T follicular helper cell (primary cell): ENCODE measurements at places on chromosomes 7 and 10.
A peak's percentile ranks its signal among the peaks of the same experiment; 100 is the strongest.

GRCh38 chr7:98105942-98106544 lies 619 bp upstream of the LMTK2 start:
- no peak for DNase-seq

DNA sequence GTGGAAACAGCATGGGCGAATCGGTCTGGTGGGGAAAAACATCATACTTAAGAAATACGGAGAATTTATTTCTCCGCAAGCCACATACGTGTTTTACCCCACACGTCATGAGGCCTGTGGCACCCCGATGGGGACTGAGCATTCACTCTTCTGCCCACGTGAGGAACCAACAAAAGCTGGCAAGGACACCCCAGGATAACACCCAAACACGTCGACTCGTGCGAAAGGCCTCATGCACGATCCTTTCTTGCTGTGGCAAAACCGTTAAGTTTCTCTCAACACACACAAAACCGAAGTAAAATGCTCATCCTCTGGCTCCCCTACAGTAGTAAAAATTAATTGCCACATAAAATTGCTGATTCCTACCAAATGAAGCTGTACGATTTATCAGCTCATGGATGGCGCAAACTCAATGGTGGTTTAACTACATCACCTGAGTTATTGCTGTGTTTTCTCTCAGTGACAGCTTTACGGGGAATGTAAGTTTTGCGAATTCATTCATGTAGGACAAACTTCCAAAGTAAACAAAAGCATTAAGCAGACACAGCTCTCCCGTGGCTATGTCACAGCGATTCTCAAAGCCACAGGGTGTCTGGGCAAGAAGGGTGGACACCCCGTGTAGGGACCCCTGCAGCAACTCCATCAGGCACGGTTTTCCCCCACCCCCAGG lies 97.0 kb downstream of the CTBP2 start:
- no peak for DNase-seq

GRCh38 chr10:4343091-4343490 lies 482.9 kb upstream of the AKR1E2 start:
- DNase-seq = no peak

DNA sequence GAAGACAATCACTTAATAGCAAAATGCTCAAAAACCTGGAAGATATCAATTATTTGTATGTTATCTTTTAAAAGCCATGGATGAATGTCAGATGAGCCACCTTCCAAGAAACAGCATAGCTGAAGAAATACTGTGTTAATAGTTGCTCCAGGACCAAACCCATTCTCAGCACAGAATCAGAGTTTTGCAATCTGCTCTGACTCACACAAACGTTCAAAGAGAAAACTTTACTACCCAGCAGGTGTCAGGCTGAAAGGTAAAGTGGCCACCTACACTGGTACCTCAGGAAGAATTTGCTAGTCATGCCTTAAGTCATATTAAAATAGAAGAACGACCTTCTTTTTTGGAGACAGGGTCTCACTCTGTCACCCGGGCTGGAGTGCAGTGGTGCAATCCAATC lies 526.5 kb downstream of the PARD3 start:
- DNase-seq = no peak

DNA sequence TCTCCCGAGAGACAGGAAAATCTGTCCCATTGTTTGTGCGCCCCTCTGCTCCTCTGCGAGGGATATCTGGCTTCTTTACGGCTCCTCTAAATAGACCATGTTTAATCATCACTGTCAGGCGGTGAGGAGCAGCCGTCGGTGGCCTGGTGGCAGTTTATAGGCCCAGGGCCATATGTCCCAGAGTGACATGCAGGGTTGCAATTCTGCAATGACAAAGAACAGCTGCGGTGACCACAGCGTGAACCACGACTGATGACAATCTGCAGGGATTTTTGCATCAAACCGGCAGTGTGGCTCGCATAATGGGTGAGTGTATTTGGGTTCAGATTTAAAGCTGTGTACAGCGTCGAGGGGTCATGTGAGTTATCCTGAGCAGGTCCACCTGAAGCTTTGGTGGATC lies 41.5 kb downstream of the GATA3 start:
- no peak for DNase-seq

- no peak for DNase-seq
Observed at GRCh38 chr7:32115831-32116230, 45.6 kb upstream of the PDE1C start.

DNA sequence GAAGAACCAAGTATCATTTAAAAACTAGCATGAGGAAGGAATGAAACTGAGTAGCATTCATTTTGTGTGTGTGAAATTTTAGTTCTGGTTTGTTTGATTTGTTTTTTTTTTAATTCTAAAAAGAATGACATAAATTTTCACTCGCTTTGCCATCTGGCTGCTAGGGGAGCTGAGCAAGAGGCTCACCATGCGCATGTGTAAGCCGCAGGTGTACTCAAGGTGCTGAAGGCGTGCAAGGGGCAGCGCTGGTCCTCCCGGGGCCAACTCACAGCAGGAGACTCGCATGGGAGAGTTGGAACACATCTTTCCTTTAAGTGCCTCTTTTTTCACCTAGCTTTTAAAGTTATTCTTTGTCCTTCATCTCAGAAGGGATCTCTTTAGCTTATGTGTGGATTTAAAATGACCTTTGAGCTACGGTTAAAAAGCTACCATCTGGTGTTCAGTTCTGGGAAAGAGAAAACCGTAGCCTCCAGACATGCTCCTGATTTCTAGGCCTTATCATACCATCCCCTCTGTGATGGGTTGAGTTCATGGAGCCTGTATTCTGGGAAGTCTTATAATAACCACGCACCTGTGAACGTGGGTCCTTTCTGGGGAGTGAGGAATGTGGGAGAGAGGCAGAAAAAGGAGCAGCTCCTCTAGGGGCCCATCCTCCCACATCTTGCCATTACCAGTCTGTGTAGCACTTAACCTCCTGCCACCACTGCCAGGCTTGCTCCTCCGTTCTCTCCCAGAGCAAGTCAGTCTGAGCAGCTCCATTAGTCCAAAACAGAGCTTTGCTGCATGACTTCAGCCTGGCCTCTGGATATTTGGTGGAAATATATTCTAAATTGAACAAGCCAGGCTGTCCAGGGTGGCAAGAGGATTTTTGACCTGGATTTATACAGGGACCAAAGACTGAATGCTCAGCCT lies 61.9 kb downstream of the KLHDC10 start:
- DNase-seq = no peak

GRCh38 chr10:14798636-14799035 lies 23.9 kb upstream of the FAM107B start:
- no peak for DNase-seq

GRCh38 chr7:7706556-7707172 lies 11.7 kb downstream of the RPA3 start:
- DNase-seq = no peak

DNA sequence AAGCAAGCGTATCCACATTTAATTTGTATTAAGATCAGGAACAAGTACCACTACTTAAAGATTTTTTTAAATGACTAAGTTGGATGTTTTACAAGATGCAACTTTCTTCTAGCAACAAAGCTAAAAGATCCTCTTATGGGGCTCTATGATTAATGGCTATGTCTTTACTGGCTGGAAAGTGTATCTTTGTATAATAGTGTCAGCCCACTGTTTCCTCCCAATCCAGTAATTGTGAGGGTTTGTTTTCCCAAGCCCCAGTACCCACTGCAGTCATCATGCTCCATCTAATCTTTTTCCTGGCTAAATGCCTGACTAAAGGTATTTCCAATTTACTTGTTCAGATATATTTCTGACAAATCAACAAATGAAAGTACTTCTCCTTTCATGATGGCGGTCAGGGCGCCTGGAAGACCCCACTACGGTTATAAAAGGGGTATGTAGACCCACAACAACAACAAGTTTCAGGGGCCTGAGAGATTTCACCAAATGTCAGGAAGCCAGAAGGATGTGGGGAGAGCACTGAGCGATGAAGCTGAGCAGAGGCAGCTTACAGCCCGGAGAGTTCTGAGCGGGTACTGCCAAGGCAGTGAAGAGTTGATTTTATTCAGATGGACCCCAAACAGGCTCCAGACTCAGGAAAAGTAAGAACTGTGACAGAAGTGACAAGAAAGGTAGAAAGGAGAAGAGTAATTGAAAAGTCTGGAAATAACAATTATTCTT lies 222.6 kb upstream of the KLF14 start:
- DNase-seq = no peak

GRCh38 chr10:21720090-21720489 lies 186.1 kb downstream of the MLLT10 start:
- no peak for DNase-seq

DNA sequence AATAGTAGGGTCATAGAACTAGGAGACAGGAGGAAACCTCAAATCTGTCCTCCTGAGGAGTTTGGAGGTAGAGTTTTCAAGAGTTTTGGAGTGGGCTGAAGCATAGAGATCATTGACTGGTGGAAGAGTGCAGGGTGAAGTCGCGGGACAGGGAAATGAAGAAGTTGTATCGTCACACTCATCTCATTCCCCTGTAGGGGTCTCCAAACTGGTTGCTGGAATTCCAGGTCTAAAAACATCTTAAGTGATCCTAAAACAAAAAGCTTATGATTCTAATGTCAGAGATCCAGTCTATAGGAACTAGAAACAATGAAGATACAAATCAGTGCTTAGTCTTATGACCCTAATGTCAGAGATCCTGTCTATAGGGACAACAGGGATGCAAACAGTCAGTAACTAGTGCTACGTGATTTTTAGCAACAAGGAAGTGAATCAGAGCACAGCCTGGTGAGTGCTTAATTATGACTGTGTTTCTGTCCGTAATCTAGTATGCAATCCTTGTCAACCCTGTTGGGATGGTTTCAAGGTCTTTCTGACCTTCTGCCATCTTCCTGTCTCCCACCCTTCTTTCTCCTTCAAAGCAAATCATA lies 139.4 kb downstream of the SKIDA1 start:
- no peak for DNase-seq

DNA sequence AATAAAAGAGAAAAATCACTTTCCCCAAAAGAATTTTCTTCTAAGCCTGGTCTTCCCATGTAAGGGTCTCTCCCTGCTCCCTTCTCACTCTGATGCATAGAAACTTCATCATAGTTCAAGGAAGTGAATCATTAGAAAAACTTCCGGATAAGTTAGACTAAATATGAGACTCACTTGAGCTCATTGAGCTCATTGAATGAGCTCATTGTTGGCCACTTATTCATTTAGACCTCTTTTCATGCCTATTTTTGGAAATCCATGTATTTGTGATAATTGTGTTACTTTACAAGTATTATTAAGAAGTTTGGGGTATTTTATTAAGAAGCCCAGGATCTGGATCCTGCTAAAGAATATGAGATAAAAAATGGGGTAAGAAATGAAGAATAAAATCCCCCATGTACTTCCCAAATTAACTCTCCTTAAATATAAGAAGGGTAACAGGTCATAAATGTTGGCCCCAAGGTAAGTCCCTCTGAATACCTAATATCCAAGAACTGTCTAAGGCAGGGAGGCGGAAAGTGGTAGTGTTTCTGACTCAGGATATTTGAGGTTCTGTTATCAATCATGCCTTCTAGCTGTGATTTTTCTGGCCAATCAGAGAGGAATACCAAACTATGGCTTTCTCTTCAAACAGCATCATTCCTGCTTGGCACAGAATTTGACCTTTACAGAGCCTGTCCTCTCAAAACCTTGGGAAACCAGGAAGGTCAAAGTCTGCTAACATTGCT lies 236.5 kb upstream of the PTN start:
- DNase-seq = no peak

- DNase-seq = peak; percentile 55
Observed at GRCh38 chr10:11685787-11686218, 56.4 kb upstream of the ECHDC3 start.

DNA sequence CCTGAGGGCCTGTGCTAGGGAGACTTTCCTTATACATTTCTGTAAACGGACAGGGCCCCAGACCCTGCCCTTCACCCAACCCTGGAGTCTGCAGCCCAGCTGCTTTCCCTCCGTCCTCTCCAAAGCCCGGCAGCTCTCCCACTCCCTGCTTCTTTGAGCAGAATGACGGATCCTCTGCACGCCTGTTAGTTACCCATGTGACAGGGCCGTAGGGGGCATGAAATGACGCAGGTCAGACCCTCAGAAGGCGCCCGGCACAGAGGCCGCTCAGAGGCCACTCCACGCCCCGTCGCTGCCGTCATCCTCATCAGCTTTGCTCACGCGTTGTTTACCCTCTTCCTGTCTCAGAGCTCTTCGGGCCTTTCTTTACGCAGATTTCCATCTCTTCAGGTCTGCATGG lies 60.2 kb upstream of the MKRN1 start:
- no peak for DNase-seq

- no peak for DNase-seq
Observed at GRCh38 chr7:99788554-99788953, 4.6 kb upstream of the CYP3A4 start.

GRCh38 chr10:69807696-69808095 lies 6.0 kb downstream of the COL13A1 start:
- no peak for DNase-seq

DNA sequence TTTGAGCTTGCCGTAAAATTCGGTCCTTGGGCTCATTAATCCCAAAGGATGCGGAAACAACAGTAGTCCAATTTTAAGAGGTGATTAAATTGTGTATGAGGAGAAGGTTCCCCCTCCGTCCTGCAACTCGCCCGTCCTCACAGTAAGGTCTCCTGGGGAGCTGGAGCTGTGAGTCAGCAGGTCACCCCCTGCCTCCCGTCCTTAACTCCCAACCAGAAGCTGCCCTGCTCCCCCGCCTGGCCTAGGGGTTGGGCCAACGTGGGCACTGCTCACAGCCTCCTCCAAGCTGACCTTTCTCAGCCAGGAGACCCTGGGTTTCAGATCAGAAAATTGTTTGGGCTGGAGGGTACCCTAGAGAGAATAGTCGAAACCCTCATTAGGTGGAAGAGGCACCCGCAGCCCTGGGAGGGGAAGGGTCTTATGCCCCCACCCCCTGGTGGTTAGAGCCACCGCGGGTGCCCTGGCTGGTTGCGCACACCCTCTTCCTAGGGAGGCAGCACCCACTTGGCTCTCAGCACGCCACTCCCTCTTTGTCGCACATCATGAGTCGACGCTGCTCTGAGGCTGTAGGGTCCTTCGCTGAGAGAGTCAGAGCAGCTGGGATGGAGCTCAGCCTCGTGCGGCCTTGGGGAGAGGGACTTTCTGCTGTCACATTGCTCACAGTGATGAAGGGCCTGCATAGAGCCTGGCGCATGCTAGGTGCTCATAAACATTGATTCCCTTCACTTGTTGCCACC lies 131.2 kb downstream of the TACC2 start:
- no peak for DNase-seq

DNA sequence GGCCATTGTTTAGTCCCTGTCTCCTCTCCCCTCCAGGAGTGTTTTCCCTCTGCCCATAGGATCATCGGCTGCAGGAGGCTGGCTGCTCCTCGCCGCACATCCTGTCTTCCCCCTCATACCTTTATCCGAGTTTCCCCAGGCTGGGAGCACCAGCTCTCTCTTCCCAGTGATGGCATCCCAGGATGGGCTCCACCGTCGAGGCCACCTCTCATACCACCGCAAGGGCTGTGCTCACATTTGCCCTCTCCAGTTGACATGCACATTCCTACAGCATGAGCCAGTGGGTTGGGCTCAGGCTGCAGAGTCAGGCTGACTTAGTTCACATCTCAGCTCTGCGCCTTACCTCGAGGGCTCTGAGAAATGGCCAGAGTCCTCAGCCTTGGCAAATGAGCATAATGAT lies 12.1 kb downstream of the HKDC1 start:
- DNase-seq = no peak
